ENCODE measurements at places on chromosomes 12 and 14.

GRCh38 chr14:94427016-94427613 is 25.5 kb downstream of the SERPINA11 start:
- no peak overlapping the region for H3K27ac ChIP-seq
- no peak overlapping the region for H3K4me3 ChIP-seq
- peaks cover 5% of the 10 kb centered on the region for H3K4me1 ChIP-seq
- no peaks in the 10 kb centered on the region for H3K36me3 ChIP-seq
- DNase-seq = no peak

- DNase-seq = no peak
- no peaks in the 10 kb centered on the region for H3K27me3 ChIP-seq
- no peak overlapping the region for H3K27ac ChIP-seq
- H3K4me3 ChIP-seq = no peak overlapping the region
These were observed 150.8 kb downstream of the FBXL14 start for GRCh38 chr12:1443421-1444141.

GRCh38 chr14:99324291-99324690 is 52.3 kb upstream of the BCL11B start:
- H3K4me1 ChIP-seq = peaks cover 17% of the 10 kb centered on the region
- no peaks in the 10 kb centered on the region for H3K36me3 ChIP-seq
- peaks cover 6% of the 10 kb centered on the region for H3K27me3 ChIP-seq
- DNase-seq = no peak

GRCh38 chr12:18646286-18646890 is 91.4 kb downstream of the PLCZ1 start:
- no peak overlapping the region for H3K4me3 ChIP-seq
- no peaks in the 10 kb centered on the region for H3K36me3 ChIP-seq
- H3K27me3 ChIP-seq = no peaks in the 10 kb centered on the region
- DNase-seq = no peak
- H3K27ac ChIP-seq = no peak overlapping the region

DNA sequence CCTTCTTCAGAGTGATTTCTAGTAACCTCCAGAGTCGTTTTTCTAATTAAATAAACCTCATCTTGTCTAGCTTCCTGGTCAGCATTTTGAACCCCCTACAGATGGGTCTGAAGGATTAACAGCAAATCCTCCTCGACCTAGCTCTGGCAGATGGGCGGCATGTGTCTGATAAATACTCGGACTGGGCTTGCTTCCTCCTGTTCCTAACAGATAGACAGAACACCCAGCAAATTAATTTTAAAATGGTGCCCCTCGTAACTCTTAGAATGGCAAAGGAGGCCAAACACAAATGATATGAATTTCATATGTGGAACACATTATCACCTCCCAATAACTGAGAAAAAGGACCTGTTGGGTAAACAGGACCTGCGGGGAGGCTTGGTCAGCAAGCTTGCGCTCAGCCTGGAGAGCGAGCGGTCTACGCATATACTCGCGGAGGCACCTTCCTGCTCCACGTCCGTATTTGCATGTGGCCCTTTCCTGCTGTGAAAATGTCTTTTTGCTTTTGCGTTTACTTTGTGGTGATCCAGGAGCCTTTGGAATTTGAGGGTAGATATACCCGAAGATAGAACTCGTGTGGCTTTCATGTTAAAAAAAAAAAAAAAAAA is 79.6 kb downstream of the OTX2 start:
- peaks cover 22% of the 10 kb centered on the region for H3K27me3 ChIP-seq
- DNase-seq = no peak
- no peaks in the 10 kb centered on the region for H3K4me1 ChIP-seq
- H3K36me3 ChIP-seq = no peaks in the 10 kb centered on the region
- H3K4me3 ChIP-seq = no peak overlapping the region

GRCh38 chr12:29544428-29545101 is 47.1 kb upstream of the OVCH1 start:
- peaks cover 4% of the 10 kb centered on the region for H3K27me3 ChIP-seq
- no peaks in the 10 kb centered on the region for H3K36me3 ChIP-seq
- H3K27ac ChIP-seq = no peak overlapping the region
- DNase-seq = no peak
- no peak overlapping the region for H3K4me3 ChIP-seq

DNA sequence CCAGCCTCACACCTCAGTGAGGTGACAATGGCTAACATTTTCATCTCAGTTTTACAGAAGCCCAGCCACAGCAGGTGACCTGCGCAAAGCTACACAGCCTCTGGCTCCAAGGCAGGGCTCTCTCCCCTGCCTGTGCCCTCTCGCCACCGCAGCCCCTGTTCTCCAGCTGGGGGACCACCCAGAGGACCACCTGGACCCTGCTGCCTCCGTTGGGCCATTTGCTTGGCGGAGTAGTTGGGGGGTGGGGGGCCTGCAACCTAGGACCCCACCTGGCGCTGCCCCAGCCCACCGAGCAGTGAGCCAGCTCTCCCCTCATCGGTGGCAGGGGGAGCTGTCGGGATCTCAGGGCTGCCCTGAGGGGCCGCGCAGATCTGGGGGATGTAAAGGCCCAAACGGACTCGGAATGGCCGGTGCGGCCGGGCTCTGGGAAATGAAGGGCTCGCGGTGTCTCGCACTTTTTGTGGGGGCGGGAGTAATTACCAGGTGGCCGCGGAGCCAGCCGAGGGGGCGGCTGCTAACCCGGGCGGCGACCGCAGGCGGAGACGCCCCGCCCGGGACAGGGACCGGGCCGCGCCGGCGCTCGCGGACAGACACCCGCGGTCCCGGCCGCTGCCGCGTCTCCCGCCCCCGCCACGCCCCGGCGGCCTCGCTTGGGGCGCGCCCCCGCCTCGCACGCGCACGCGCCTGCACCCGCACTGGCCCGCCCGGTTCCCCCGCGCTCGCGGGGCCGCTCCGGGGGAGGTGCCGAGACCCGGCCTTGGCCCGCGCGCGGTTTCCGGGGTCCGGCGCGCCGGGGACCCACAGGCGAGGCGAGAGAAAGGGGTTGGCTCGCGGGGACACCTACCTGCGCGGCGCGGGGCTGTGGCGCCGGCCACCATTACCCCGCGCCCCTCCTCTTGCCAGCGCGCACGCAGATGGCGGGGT is 8.6 kb upstream of the GPR68 start:
- H3K36me3 ChIP-seq = peaks cover 7% of the 10 kb centered on the region
- peak; percentile 55 for DNase-seq
- H3K4me1 ChIP-seq = peaks cover 86% of the 10 kb centered on the region
- peak overlapping the region; percentile 38 for H3K4me3 ChIP-seq
- no peaks in the 10 kb centered on the region for H3K27me3 ChIP-seq

DNA sequence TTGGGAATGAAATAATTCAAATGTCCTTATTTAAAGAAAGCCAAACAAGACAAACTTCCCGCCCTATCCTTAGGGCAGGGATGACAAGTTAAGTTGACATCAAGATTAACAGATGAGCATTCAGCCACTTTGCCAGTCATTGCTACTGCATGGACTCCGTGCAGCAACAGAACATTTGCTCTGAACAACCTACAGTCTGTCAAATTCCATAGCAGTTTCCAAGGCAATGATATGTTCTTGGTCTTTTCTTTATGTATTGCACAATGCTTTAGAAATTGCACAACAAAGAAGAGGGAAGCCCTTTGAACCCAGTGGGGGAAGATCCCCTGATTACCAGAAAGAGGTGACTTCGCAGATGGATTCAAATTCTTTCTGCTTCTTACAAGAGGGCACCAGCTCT is 269.8 kb downstream of the BCAT1 start:
- H3K27ac ChIP-seq = no peak overlapping the region
- no peak for DNase-seq
- no peaks in the 10 kb centered on the region for H3K27me3 ChIP-seq
- H3K4me1 ChIP-seq = no peaks in the 10 kb centered on the region
- no peaks in the 10 kb centered on the region for H3K36me3 ChIP-seq

DNA sequence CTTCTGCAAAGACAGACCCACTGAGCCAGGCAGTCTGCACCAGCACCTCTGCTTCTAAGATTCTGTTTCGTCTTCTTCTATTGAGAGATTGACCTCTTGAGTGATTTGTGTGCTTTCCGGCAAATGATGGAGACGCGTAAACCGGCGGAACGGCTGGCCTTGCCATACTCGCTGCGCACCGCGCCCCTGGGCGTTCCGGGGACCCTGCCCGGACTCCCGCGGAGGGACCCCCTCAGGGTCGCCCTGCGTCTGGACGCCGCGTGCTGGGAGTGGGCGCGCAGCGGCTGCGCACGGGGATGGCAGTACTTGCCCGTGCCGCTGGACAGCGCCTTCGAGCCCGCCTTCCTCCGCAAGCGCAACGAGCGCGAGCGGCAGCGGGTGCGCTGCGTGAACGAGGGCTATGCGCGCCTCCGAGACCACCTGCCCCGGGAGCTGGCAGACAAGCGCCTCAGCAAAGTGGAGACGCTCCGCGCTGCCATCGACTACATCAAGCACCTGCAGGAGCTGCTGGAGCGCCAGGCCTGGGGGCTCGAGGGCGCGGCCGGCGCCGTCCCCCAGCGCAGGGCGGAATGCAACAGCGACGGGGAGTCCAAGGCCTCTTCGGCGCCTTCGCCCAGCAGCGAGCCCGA is 703 bp downstream of the ASCL4 start:
- H3K4me1 ChIP-seq = peaks cover 11% of the 10 kb centered on the region
- H3K4me3 ChIP-seq = no peak overlapping the region
- H3K27ac ChIP-seq = no peak overlapping the region
- H3K36me3 ChIP-seq = peaks cover 1% of the 10 kb centered on the region
- H3K27me3 ChIP-seq = peaks cover 59% of the 10 kb centered on the region
- no peak for DNase-seq

- no peak for DNase-seq
- no peaks in the 10 kb centered on the region for H3K27me3 ChIP-seq
- peaks cover 19% of the 10 kb centered on the region for H3K36me3 ChIP-seq
These were observed 46.0 kb downstream of the ERGIC2 start for GRCh38 chr12:29334937-29335336.

- H3K4me3 ChIP-seq = no peak overlapping the region
- H3K36me3 ChIP-seq = no peaks in the 10 kb centered on the region
- no peaks in the 10 kb centered on the region for H3K4me1 ChIP-seq
- DNase-seq = no peak
These were observed 38.8 kb upstream of the WSCD2 start for GRCh38 chr12:108090107-108090899.

- H3K4me1 ChIP-seq = peaks cover 10% of the 10 kb centered on the region
- no peak overlapping the region for H3K27ac ChIP-seq
- peaks cover 6% of the 10 kb centered on the region for H3K27me3 ChIP-seq
- DNase-seq = peak; percentile 54
- no peaks in the 10 kb centered on the region for H3K36me3 ChIP-seq
- H3K4me3 ChIP-seq = no peak overlapping the region
These were observed 9.1 kb upstream of the NEMF start for GRCh38 chr14:49861699-49862088.

DNA sequence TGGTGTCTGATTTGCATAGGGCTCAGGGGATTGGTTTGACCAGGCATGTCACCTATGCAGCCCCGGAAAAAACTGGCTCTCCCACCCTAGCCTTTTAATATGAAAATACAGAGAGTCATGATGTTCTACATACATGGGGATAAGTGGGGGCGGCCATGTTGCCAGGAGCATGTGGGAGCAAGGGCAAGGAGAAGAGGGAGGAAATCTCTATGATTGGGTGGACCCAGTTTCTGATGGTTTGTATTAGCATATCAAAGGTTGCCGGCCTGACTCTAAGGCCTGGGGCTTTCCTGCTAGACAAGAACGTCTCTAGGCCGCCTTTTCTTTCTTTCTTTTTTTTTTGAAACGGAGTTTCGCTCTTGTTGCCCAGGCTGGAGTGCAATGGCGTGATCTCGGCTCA is 123.4 kb upstream of the CPSF6 start:
- no peaks in the 10 kb centered on the region for H3K27me3 ChIP-seq
- H3K27ac ChIP-seq = no peak overlapping the region
- H3K4me3 ChIP-seq = no peak overlapping the region
- H3K36me3 ChIP-seq = no peaks in the 10 kb centered on the region
- no peaks in the 10 kb centered on the region for H3K4me1 ChIP-seq

DNA sequence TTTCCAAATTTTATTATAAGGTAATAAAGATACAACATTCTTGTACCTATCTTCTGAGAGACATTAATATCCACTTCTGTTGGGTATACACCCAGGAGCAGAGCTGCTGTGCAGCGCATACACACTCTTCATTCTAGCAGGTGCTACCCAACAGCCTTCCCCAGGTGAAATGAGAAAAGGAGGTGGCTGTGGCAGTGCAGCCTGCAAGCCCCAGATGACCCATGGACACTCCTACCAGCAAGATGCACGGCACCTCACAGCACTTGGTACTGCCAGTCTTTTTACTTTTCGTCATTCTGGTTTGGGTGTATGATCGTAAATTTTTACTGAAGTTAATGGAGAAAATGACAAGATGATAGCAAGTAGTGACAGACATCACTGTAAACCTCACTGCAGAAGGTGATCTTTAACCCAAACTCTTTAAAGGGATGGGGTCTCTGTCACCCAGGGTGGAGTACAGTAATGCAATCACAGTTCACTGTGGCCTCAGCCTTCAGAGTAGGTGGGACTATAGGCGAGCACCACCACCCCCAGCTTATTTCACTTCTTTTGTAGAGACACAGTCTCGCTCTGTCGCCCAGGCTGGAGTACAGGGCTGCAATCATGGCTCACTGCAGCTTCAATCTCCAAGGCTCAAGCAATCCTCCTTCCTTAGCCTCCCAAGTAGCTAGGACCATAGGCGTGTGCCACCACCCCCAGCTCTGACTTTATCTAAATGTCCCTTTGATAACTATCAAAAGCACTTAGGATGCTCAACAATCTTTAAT is 26.5 kb downstream of the VPS37B start:
- DNase-seq = no peak
- no peak overlapping the region for H3K27ac ChIP-seq
- H3K4me1 ChIP-seq = peaks cover 45% of the 10 kb centered on the region
- H3K4me3 ChIP-seq = no peak overlapping the region
- H3K27me3 ChIP-seq = peaks cover 8% of the 10 kb centered on the region
- H3K36me3 ChIP-seq = peaks cover 54% of the 10 kb centered on the region

- no peaks in the 10 kb centered on the region for H3K4me1 ChIP-seq
- H3K27ac ChIP-seq = no peak overlapping the region
- DNase-seq = no peak
- H3K36me3 ChIP-seq = no peaks in the 10 kb centered on the region
- no peak overlapping the region for H3K4me3 ChIP-seq
These were observed 6.7 kb upstream of the SLC25A29 start for GRCh38 chr14:100312877-100313400.

GRCh38 chr14:77061630-77062257 is 33.2 kb upstream of the IRF2BPL start:
- H3K4me3 ChIP-seq = no peak overlapping the region
- H3K27ac ChIP-seq = no peak overlapping the region
- no peaks in the 10 kb centered on the region for H3K36me3 ChIP-seq
- DNase-seq = no peak

DNA sequence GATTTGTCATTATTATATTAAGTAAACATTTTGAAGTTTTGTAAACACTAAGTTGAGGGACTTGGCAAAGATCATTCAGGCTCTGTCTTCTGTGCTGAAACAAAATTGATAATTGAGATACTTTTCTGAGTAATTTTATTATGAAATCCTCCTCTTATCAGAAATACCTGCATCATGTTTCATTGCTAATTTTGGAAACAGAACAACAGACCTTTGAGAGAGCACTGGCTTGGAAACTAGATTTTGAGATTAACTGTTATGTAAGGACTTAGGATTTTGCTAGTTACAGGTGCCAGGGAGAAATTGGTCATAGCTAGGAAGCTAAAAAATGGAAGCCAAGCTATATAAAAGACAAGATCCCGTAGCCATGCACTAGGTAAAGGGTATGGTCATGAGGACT is 201.7 kb upstream of the DCN start:
- no peak overlapping the region for H3K4me3 ChIP-seq
- no peaks in the 10 kb centered on the region for H3K36me3 ChIP-seq
- H3K27me3 ChIP-seq = peaks cover 9% of the 10 kb centered on the region
- no peak for DNase-seq
